Hematopoietic multipotent progenitor cell treated with erythropoietin and hydrocortisone succinate and interleukin-3 and kit ligand, for 6 days (in vitro differentiated cells): ENCODE measurements at places on chromosomes 11 and 22.

- no peak for DNase-seq
These were observed 27.6 kb downstream of the SCN4B start for GRCh38 chr11:118124929-118125535.

DNA sequence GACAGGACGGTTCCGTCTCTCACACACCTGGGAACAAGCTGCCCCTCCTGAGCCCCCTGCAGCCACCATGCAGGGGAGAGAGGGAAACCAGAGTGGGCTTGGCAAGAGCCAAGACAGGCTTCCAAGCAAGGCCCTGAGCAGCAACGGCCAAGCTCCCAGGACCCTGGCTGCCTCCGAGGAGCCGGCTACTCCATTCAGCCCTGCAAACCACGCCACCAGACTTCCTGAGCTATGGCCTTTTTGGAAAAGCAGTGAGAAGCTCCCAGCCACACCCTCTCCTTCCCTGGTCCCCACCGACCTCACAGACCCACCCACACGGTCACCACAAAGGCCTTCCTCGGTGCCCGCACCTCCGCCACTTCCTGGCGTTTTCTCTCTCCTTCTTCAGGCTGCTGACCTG is 479.0 kb downstream of the BRD1 start:
- DNase-seq: no peak

- DNase-seq: peak; percentile 71
These were observed 65.2 kb downstream of the PDE2A start for GRCh38 chr11:72609045-72609444.

GRCh38 chr11:68692871-68693483 is 8.6 kb downstream of the GAL start:
- DNase-seq: no peak

DNA sequence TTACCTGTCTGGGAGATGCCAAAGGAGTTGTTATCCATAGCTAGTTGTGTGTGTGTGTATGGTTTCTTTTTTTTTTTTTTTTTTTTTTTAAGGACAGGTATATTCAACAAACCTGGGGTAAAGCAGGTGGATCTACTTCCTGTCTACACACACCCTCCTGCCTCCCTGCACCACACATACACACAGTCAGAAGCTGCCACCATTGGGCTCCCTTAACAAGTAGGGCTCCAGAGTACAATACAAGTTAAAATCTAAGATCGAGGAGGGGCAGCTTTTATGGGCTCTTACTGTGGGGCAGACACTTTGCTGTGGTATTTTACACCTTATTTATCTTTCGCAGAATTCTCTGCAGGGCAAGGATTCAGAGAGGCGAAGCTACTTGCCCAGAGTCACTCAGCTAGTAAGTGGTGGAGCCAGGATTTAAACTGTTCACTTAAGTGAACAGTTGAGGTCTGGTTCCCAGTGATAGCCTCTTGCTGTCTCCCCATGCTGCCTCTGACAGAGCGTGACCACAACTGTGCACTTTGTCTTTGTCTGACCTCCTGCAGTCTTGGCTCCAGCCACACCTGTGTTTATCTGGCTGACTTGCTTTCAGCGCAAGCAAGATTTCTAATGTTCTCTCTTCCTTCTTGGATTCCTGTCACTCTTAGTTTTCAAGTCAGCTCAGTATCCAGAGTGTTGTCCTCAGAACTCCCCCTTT is 135.0 kb downstream of the CSNK2A3 start:
- no peak for DNase-seq

DNA sequence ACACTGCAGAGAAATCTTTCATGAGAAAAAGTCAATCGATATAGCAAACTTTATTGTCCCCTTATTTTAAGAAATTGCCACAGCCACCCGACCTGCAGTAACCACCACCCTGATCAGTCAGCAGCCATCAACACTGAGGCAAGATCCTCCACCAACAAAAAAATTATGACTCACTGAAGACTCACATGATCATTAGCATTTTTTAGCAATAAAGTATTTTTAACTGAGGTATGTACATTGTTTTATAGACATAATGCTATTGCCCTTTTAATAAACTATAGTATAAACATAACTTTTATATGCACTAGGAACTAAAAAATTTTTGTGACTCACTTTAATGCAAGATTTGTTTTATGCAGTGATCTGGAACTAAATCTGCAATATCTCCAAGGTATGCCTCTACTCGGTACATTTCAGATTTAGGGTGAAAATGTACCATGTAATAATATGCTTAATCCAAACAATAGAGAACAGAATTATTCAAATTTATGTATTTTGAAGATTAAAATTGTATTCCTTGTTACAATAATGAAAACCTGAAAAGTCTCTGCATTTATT is 79.2 kb upstream of the CEP126 start:
- DNase-seq: no peak

- DNase-seq: no peak
These were observed 77.7 kb downstream of the BARX2 start for GRCh38 chr11:129453293-129453721.

DNA sequence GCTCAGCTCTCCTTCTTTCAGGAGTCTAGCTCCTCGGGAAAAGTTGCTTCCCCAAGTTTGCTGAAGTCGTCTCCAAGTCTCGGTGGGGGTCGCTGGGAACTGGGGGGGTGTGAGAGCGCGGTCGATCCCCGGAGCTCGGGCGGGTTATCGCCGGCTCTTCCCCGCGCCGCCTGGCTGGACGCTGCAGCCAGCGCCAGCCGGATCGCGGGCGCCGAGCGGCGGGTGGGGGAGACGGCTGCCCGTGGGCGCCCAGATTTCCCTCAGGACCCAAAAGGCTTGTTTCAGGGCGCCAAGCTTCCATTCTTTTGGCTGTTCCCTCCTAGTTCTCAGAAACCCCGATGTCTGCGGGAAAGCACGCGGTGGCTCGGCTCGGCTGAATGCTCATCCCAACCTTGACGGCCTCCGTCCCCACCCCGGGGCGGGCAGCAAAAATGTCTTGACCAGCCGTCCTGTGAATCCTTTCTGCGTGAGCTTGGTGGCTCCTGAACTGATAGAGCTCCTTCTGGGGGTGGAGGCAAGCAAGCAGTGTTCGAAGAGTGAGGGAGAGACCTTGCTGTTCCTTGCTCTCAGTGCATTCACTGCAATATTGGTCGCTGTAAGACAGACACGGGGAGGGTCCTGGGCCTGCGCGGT is 1.7 kb downstream of the ZBTB16 start:
- DNase-seq: peak; percentile 64
